Liver (tissue), 10 donors: ENCODE measurements at places on chromosomes 3 and 15. TPM values are rescaled to one million over a fixed set of nuclear protein-coding genes. Genes with fewer than 3 reads are reported as not detected.

Gene MYLK
- polyA plus RNA-seq: 48.5 TPM

Gene SAXO2
- polyA plus RNA-seq: 0.36 TPM

Gene SH3GL3
- polyA plus RNA-seq: not detected

Gene TRIM59
- polyA plus RNA-seq: 0.18 TPM

DNA sequence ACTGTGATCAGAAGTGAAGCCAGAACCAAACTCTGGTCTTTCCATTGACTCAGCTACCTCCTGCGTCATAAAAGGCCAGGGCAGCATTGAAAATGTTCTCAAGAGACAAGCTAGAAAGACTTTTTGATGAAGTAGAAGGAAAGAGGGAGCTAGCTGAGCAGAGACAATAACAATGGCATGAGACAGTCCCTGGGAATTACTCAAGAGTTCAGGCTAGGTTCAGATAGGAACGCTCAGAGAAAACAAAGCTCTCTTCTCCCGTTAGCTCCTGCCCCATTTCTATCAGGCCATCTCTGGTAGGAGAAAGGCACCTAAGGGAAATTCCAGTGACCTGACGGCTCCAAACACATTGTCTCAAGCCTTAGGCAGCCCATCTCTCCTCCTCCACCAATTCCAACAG lies 7.0 kb upstream of the OXTR start:
- no peak overlapping the region for H3K4me3 ChIP-seq
- H3K36me3 ChIP-seq: no peaks in the 10 kb centered on the region
- H3K27ac ChIP-seq: no peak overlapping the region
- DNase-seq: no peak
- H3K4me1 ChIP-seq: no peaks in the 10 kb centered on the region

DNA sequence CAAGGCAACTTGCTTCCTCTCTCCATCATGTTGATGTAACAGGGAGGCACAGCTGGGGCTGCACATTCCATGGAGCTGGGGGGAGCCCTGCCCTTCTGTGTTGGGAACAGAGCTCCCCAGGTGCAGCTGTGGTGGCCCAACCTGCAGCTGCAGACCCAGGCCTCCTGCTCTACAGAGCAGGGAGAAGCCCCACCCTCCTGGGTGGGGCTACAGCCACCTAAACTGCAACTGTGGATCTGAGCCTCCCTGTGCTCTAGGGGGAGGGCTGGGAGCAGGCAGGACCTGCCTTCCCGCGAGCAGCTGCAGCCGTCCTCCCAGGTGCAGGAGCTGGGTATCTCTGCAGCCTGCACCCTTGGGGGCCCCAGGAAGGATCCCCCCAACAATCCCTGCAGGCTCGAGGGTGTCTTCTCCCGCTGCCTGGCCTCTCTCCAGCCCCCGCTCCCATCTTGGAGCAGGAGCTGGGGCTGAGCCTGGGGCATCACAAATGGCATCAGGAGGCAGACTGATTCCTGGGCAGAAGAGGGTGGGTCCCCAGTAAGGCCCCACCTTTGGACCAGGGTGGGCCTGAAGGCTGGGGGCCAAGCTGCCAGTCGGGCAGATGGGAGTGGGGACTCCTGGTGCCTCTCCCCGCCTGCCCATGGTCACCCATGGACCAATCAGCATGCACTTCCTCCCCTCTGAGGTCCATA lies 7.4 kb downstream of the LRRC58 start:
- no peaks in the 10 kb centered on the region for H3K27me3 ChIP-seq
- no peaks in the 10 kb centered on the region for H3K4me1 ChIP-seq
- no peak overlapping the region for H3K27ac ChIP-seq
- DNase-seq: no peak
- H3K36me3 ChIP-seq: no peaks in the 10 kb centered on the region

GRCh38 chr3:192835818-192836815 lies 81.5 kb downstream of the MB21D2 start:
- no peak overlapping the region for H3K27ac ChIP-seq
- DNase-seq: no peak
- peaks cover 2% of the 10 kb centered on the region for H3K27me3 ChIP-seq
- H3K4me3 ChIP-seq: no peak overlapping the region
- H3K36me3 ChIP-seq: no peaks in the 10 kb centered on the region

DNA sequence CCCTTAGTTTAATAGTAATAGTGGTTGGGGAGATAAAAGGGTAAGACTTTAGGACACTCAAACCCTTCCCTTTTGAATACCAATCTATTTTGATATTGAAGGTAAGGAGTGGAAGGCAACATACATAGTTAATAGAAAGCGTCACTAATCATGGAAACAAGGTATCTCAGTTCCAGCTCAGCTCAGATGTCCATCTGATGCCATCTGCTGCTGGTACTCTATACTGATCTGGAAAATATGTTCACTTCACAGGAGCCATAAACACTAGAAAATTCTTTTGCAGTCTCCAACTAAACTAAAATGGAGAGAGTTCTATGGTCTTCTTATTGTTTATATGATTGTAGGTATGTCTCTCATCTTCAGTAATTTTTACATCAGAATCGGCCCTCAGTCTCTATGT lies 1777.1 kb downstream of the OTOL1 start:
- no peaks in the 10 kb centered on the region for H3K27me3 ChIP-seq
- no peaks in the 10 kb centered on the region for H3K36me3 ChIP-seq
- H3K4me3 ChIP-seq: no peak overlapping the region
- no peak overlapping the region for H3K27ac ChIP-seq
- no peak for DNase-seq

DNA sequence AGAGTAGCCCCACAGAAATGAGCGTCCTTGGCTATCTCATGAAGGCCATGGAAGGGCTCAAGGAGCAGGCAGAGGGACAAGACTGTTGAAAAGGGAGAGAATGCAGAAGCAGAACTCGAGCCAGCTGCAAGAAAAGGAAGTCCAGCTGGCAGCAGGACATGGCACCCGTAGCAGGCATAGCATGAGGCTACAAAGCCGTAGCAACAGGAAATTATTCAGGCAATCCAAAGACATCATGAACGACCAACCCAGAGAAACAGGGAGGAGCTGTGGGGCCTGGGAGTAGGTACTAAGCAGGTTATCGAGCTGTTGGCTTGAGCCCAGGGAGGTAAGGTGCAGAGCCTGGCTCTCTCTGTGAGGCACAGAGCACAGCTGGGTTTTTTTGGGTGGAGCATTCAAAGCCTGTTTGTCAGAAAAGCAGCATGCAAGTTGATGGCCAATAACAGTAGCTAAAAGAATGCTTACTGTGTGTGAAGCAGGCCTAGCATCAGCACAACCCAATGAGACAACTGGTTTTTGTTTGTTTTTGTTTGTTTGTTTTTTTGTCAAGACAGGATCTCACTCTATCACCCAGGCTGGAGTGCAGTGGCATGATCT lies 144.0 kb upstream of the SMAD3 start:
- no peaks in the 10 kb centered on the region for H3K36me3 ChIP-seq
- no peak overlapping the region for H3K27ac ChIP-seq
- no peak for DNase-seq

- no peak for DNase-seq
- no peaks in the 10 kb centered on the region for H3K27me3 ChIP-seq
- no peak overlapping the region for H3K4me3 ChIP-seq
- no peak overlapping the region for H3K27ac ChIP-seq
Measured at GRCh38 chr15:68309024-68309423, 31.5 kb downstream of the FEM1B start.

- no peak for DNase-seq
- no peaks in the 10 kb centered on the region for H3K27me3 ChIP-seq
- no peak overlapping the region for H3K4me3 ChIP-seq
- H3K4me1 ChIP-seq: no peaks in the 10 kb centered on the region
- H3K36me3 ChIP-seq: no peaks in the 10 kb centered on the region
Measured at GRCh38 chr3:22360164-22360563, 609.2 kb upstream of the ZNF385D start.

- no peak for DNase-seq
- H3K4me3 ChIP-seq: no peak overlapping the region
- no peak overlapping the region for H3K27ac ChIP-seq
- no peaks in the 10 kb centered on the region for H3K36me3 ChIP-seq
- no peaks in the 10 kb centered on the region for H3K4me1 ChIP-seq
Measured at GRCh38 chr3:150828997-150829396, 66.0 kb upstream of the SIAH2 start.

DNA sequence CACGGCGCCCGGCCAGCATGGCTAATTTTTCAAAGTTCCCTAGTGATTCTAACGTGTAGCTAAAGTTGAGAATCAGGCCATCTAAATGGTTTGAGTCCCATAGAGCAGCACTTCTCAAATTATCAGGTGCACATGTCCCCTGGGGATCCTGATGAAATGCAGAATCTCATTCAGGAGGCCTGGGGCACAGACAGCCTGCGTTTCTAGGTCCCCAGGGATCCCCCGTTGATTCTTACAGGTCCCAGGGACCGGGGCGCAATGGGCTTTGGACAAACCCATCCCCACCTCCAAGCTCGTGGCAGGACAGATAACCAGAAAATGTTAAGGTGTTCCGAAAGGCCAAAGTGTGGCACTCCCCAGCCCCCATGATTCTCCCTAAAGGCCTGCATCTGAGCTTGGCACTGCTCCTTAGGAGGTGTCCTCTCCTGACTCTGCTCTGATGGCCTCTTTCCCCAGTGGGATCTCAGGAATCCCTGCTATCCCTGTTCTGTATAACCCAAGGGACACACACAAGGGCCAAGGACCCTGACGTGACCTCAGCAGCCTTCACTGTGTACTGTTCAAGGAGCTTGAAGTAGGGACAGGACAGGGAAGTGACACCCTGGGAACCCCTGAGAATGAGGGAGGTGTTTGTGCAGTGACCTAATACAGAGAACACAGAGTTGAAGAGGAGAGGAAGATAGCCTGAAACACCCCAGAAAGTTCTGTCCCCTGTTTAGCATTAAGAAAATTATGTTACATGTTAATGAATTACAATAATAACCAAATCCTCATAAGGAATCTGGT lies 8.0 kb downstream of the LRRK1 start:
- no peak for DNase-seq
- H3K27me3 ChIP-seq: no peaks in the 10 kb centered on the region
- H3K27ac ChIP-seq: no peak overlapping the region
- no peaks in the 10 kb centered on the region for H3K36me3 ChIP-seq
- no peaks in the 10 kb centered on the region for H3K4me1 ChIP-seq

DNA sequence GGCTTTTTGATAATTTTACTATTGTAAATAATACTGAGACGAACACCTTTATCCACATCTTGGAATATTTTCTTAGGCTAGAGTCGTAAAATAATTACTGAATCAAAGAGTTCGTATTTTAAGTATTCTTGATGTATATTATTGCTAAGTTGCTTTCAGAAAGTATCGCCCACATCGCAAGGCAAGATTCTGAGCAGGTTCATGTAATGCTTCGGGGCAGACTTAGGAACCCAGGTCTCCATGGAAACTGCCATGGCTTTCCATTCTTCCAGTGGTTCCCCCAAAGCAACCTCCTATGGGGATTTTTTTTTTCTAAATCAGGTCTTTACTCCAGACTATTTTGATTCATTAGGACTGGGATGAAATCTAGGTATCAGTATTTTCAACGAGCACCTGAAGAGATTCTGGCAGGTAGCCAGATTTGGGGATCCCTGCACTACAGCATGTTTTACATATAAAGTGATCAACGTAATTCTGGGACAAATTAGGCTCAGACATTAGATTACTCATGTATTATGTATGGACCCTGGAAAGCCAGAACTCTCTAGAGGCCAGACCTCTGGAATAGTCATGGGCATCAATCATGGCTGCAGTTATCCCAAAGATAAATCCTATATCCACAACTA lies 86.5 kb downstream of the B3GNT5 start:
- no peaks in the 10 kb centered on the region for H3K36me3 ChIP-seq
- no peaks in the 10 kb centered on the region for H3K4me1 ChIP-seq
- no peaks in the 10 kb centered on the region for H3K27me3 ChIP-seq
- DNase-seq: no peak
- no peak overlapping the region for H3K27ac ChIP-seq
- H3K4me3 ChIP-seq: no peak overlapping the region

- no peak overlapping the region for H3K27ac ChIP-seq
- H3K36me3 ChIP-seq: no peaks in the 10 kb centered on the region
- H3K27me3 ChIP-seq: no peaks in the 10 kb centered on the region
- DNase-seq: no peak
- no peak overlapping the region for H3K4me3 ChIP-seq
- no peaks in the 10 kb centered on the region for H3K4me1 ChIP-seq
Measured at GRCh38 chr3:43481375-43481774, 140.4 kb downstream of the ANO10 start.

DNA sequence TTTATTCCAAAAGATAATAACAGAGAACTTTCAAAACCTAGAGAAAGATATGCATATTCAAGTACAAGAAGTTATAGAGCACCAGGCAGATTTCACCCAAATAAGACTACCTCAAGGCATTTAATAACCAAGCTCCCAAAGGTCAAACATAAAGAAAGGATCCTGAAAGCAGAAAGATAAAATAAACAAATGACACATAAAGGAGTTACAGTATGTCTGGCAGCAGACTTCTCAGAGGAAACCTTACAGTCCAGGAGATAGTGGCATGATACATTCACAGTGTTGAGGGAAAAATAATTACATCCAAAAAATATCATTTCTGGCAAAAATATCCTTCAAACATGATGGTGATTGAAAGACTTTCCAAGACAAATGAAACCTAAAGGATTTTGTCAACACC lies 185.8 kb upstream of the POU1F1 start:
- DNase-seq: no peak
- no peaks in the 10 kb centered on the region for H3K36me3 ChIP-seq
- no peak overlapping the region for H3K4me3 ChIP-seq
- no peak overlapping the region for H3K27ac ChIP-seq

DNA sequence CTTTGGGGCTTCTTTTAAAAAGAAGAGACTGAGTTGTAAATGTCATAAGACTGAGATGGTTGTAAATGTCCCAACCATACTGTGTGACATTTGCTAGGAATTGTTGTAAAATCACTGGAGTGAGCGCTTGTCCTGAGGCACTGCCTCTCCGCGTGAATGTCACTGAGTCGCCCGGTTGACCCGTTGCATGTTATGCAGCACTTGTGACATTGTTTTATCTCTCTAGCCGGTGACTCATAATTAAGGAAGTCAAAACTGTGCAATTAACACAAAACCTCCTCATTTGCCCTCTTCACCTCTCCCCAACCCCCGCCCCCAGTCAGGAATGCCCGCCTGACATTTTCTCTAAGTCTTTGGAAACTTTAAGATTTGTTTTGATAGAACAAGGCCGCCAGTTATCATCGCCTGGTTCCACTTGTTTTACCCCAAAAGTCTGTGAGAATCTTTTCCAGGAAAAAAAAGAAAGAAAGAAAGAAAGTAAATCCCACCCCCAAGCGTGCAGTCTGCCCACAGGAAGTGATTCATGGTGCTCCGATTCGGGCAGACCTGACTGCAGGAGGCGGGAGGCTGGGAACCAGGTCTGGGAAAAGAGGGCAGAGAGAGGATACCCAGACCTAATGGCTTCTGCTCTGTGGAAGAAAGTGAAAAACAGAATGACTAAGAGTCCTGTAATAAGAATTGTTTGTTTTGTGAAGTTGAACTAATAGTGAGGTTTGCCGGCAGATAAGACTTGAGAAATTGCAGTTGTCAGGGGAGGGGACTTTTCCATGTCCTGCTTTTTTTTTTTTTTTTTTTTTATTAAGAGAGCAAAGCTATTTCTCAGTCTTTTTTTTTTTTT lies 84.8 kb downstream of the SMAD3 start:
- DNase-seq: no peak
- no peaks in the 10 kb centered on the region for H3K27me3 ChIP-seq
- no peak overlapping the region for H3K4me3 ChIP-seq
- no peaks in the 10 kb centered on the region for H3K36me3 ChIP-seq
- H3K27ac ChIP-seq: peak overlapping the region; percentile 45

- H3K36me3 ChIP-seq: no peaks in the 10 kb centered on the region
- no peaks in the 10 kb centered on the region for H3K27me3 ChIP-seq
- no peak overlapping the region for H3K4me3 ChIP-seq
- H3K27ac ChIP-seq: no peak overlapping the region
Measured at GRCh38 chr3:83453056-83453455, 1505.7 kb upstream of the CADM2 start.
